RPMI7951 (cell line): ENCODE measurements at places on chromosomes 11 and 22. TPM values are rescaled to one million over a fixed set of nuclear protein-coding genes. Genes with fewer than 3 reads are reported as not detected.

SPECC1L gene
- 12.6 and 14.0 TPM in 2 replicates for total RNA-seq

PAMR1 gene
- under 0.01 and 0.24 TPM in 2 replicates for total RNA-seq

- DNase-seq, result no peak
Observed at GRCh38 chr11:74826901-74827300, 78.3 kb downstream of the RNF169 start.

GRCh38 chr22:24093855-24094254 lies 82.8 kb downstream of the CABIN1 start:
- no peak for DNase-seq

- DNase-seq, result no peak
Observed at GRCh38 chr11:72721276-72721675, 30.9 kb downstream of the ARAP1 start.
